ENCODE measurements at places on chromosomes 1 and 21.

DNA sequence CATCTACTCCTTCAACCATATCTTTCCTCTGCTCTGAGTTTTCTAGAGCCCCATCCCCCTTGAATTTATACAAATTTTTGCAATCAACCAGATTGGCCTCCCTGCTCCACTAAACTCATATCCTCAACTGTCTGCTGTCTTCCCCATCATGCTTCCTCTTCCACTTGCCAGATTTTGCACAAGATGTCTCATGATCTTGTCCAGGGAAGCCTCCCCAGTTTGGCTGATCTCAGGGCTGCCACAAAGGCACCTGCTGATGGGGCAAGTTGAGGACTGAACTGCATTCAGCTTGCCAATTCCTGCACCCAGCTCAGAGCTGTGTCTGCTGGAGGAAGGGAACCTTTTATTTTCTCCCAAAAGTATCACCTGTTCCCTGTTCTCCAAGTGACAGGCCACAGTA, 3.9 kb upstream of the KCNJ9 start:
- DNase-seq, result no peak
- H3K36me3 ChIP-seq, result no peaks in the 10 kb centered on the region
- no peak overlapping the region for H3K4me3 ChIP-seq
- H3K27ac ChIP-seq, result no peak overlapping the region

DNA sequence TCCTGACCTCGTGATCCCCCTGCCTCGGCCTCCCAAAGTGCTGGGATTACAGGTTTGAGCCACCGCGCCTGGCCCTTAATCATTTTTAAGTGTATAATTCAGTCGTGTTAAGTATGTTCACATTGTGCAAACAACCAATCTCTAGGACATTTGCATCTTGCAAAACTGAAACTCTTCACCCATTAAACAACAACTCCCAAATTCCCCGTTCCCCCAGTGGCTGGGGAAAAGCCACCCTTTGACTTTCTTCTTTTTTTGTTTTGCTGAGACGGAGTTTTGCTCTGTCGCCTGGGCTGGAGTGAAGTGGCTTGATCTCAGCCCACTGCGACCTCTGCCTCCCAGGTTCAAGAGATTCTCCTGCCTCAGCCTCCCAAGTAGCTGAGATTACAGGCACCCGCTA, 6.5 kb upstream of the THEMIS2 start:
- no peaks in the 10 kb centered on the region for H3K36me3 ChIP-seq
- H3K4me1 ChIP-seq, result peaks cover 5% of the 10 kb centered on the region
- no peak overlapping the region for H3K27ac ChIP-seq
- H3K4me3 ChIP-seq, result no peak overlapping the region

GRCh38 chr21:40658311-40658710, 188.6 kb downstream of the DSCAM start:
- no peaks in the 10 kb centered on the region for H3K27me3 ChIP-seq
- no peak for DNase-seq
- H3K27ac ChIP-seq, result no peak overlapping the region

DNA sequence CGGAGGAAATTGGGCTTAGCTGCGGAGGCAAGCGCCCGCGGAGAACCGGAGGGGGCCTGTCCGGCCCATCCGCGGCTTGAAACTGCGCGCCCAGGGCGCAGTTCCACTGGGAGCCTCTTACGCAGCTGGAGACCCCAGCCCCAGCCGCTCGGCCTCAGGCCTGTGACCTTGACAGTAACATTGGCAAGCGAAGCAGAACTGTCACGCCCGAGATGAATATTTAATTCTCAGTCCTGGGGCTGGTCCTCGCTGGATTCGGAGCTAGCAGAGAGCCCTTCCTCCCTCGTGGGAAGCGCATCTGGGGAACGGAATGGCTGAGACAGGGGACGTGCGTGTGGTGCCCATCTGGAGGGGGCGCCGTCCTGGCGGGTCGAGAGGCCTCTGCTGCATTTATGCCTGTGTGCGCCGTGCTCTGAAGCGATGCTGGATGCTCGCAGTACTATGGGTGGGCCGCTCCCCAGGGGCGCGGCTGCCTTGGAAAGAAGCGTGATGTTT, 928 bp downstream of the SLC6A17 start:
- no peaks in the 10 kb centered on the region for H3K4me1 ChIP-seq
- H3K27ac ChIP-seq, result no peak overlapping the region
- DNase-seq, result no peak
- no peak overlapping the region for H3K4me3 ChIP-seq

- no peak overlapping the region for H3K4me3 ChIP-seq
- DNase-seq, result no peak
- H3K27ac ChIP-seq, result no peak overlapping the region
- H3K36me3 ChIP-seq, result no peaks in the 10 kb centered on the region
- H3K4me1 ChIP-seq, result no peaks in the 10 kb centered on the region
- no peaks in the 10 kb centered on the region for H3K27me3 ChIP-seq
Observed at GRCh38 chr1:241482761-241483250, 36.7 kb downstream of the FH start.

DNA sequence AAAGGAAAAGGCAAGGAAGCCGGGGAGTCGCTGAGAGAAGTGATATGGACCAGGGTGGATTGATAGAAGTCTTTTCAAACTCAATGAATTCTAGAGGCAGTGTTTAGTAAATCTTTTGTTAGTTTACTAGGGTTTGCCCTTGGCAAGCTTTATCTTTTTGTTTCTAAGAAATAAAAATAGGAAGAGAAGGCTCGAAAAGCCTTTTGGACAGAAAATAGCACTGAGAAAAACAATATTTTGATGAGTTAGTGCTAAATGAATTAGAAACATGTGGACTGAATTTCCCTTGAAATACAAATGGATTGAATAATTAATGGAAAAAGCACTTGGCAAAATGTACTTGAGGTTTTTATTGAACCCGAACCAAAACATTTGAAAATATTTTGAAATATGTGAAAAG, 121.8 kb upstream of the SPAG17 start:
- H3K27me3 ChIP-seq, result no peaks in the 10 kb centered on the region
- no peak for DNase-seq
- H3K4me3 ChIP-seq, result no peak overlapping the region
- no peaks in the 10 kb centered on the region for H3K36me3 ChIP-seq
- no peaks in the 10 kb centered on the region for H3K4me1 ChIP-seq

DNA sequence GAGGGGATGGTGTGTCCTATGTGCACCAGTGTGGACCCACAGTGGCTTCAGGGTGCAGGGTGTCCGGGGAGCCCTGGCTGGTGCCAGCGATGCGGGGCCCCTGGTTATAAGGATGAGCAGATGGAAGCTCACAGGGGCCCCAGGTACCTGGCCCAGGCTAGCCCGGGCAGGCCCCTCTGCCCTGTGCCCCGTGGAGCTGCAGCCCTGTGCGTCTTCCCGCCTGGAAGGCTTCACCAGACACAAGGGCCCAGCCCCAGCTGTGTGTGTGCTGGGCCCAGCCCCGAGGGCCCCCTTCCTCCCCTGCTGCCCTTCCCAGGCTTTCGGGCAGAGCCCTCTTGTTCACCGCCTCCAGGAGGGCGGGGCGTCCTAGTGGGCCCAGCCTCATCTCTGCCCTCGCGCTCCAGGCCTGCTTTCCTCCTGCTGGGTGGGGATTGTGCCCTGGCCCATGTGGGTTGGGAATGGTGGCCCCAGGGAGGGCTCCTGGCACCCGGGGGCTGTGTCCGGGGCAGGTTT, 15.9 kb downstream of the PFKL start:
- no peaks in the 10 kb centered on the region for H3K4me1 ChIP-seq
- no peaks in the 10 kb centered on the region for H3K27me3 ChIP-seq
- no peak overlapping the region for H3K4me3 ChIP-seq
- H3K36me3 ChIP-seq, result peaks cover 100% of the 10 kb centered on the region

- peaks cover 52% of the 10 kb centered on the region for H3K4me1 ChIP-seq
- H3K27ac ChIP-seq, result peak overlapping the region; percentile 48
- no peak overlapping the region for H3K4me3 ChIP-seq
- DNase-seq, result no peak
- no peaks in the 10 kb centered on the region for H3K27me3 ChIP-seq
Observed at GRCh38 chr1:231630558-231631205, 4.1 kb downstream of the DISC1 start.

DNA sequence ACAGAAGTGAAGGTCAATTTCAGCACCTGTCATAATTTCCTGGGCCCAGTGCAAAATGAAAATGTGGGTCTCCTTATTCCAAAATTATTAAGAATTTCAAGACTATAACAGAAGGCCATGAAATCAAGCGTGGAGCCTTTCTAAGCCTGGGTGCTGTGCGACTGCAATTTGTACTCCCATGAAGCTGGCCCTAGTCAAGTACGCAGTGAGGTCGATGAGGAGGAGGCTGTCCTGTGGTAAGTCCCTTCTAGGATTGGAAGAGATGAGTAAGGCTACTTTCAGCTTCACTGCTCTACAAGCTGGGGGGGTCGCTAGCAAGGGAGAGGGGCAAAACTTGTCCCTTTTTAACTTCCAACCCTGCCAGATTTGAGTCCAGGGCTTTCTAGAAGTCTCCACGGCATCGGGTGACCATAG, 410 bp upstream of the NUDC start:
- H3K4me3 ChIP-seq, result peak overlapping the region; percentile 86
- peaks cover 24% of the 10 kb centered on the region for H3K4me1 ChIP-seq
- no peaks in the 10 kb centered on the region for H3K27me3 ChIP-seq

DNA sequence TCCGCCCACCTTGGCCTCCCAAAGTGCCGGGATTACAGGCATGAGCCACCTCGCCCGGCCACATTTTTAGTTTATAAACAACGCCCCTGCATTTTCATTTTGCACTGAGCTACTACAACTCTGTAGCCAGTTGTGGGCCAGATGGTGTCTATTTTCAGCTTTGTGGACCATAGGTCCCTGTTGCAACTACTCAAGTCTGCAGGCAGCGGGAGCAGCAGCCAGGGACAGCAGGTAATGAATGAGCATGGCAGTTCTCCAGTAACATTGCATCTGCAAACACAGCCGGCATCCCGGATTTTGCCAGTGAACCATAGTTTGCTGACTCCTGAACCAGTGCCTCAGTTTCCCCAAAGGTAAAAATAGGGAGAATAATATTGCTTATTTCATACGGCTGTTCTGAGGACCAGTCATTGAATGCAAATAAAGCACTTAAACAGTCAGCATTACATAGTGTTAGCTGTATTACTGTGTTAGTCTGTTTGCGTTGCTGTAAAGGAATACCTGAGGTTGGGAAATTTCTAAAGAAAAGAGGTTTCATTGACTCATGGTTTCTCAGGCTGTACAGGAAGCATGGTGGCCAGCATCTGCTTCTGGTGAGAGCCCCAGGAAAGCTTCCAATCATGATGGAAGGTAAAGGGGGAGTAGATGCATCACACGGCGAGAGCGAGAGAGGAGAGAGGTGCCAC, 65.5 kb upstream of the SLC45A1 start:
- no peak overlapping the region for H3K4me3 ChIP-seq
- no peak for DNase-seq
- no peak overlapping the region for H3K27ac ChIP-seq
- no peaks in the 10 kb centered on the region for H3K36me3 ChIP-seq
- no peaks in the 10 kb centered on the region for H3K4me1 ChIP-seq

- H3K27ac ChIP-seq, result no peak overlapping the region
- no peaks in the 10 kb centered on the region for H3K27me3 ChIP-seq
- H3K4me1 ChIP-seq, result no peaks in the 10 kb centered on the region
- H3K36me3 ChIP-seq, result no peaks in the 10 kb centered on the region
- no peak for DNase-seq
- H3K4me3 ChIP-seq, result no peak overlapping the region
Observed at GRCh38 chr1:87252406-87252805, 76.3 kb upstream of the LMO4 start.

- DNase-seq, result no peak
- no peaks in the 10 kb centered on the region for H3K36me3 ChIP-seq
- no peak overlapping the region for H3K4me3 ChIP-seq
- no peak overlapping the region for H3K27ac ChIP-seq
- peaks cover 16% of the 10 kb centered on the region for H3K4me1 ChIP-seq
Observed at GRCh38 chr1:167599957-167600581, 30.0 kb upstream of the RCSD1 start.

DNA sequence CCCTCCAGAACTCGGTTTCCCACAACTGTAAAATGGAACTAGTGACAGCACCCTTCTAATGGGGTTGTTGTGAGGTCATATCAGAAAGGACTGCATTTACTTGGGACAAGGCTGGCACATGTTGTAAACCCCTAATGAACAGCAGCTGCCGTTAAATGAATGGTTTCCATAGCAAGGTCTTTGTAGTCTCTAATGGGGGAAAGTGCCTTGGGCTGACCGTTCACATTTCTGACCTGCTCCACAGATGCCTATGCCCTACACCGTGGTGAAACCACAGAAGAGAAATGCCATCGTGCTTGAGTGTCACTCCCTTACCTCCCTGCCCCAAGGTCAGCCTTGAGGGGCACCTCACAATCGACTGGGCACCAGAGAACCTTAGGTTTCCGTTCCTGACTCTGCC, 143.1 kb downstream of the ZSCAN20 start:
- H3K4me1 ChIP-seq, result no peaks in the 10 kb centered on the region
- no peak overlapping the region for H3K4me3 ChIP-seq
- DNase-seq, result no peak
- H3K27ac ChIP-seq, result no peak overlapping the region
- no peaks in the 10 kb centered on the region for H3K36me3 ChIP-seq

DNA sequence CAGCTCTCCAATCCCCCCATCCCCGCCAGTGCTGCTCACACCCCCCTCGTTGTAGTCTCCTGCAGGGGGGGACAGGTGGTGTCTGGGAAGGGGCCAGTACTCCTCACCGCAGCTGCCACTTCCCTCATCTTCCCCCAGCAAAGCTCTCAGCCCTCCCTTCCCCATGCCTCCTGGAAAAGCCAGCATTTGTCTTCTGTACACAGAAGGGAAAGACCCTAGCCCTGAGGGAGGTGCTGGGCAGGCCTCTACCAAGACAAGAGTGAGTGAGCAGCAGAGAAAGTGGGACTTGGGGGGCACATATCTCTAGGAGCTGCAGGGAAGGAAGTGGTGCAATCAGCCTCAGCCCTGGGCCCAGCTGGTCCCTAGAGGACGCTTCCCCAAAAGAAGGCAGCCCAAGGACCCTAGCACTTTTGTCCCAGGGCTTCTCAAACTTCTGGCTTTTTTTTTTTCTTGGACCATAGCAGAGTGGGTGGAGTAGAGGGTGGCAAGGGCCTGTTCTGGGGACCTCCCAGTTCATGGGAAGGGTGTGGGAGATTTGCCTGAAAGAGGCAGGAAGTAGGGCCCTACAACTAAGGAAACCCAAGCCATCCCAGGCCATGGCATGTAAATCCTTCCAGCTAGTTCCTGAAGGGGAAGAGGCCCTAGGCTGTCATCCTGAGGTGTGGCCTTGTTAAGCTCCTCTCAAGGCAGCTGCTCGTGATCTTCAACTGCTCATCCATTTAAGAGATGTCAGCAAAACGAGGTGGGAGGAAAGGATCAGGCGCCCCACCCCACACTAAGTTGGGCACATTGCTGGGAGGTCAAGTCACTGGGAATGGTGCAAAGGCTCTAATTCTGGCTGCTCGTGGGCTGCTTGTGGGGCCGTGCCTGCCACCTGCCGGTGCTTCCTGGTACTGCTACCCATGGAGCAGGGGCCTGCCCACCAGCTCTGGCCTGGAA, 12.6 kb downstream of the ZC3H12A start:
- H3K36me3 ChIP-seq, result no peaks in the 10 kb centered on the region
- DNase-seq, result peak; percentile 73
- no peaks in the 10 kb centered on the region for H3K27me3 ChIP-seq
- H3K4me3 ChIP-seq, result no peak overlapping the region

GRCh38 chr1:29415861-29416260, 179.5 kb downstream of the PTPRU start:
- no peak for DNase-seq
- no peak overlapping the region for H3K27ac ChIP-seq
- H3K4me3 ChIP-seq, result no peak overlapping the region
- H3K4me1 ChIP-seq, result no peaks in the 10 kb centered on the region
- H3K36me3 ChIP-seq, result no peaks in the 10 kb centered on the region

- DNase-seq, result no peak
- no peaks in the 10 kb centered on the region for H3K36me3 ChIP-seq
- peaks cover 25% of the 10 kb centered on the region for H3K27me3 ChIP-seq
- H3K27ac ChIP-seq, result no peak overlapping the region
- H3K4me3 ChIP-seq, result peak overlapping the region; percentile 54
- H3K4me1 ChIP-seq, result peaks cover 49% of the 10 kb centered on the region
Observed at GRCh38 chr1:31760471-31761470, 3.4 kb downstream of the ADGRB2 start.
